ENCODE measurements at places on chromosomes 13 and 19.

GRCh38 chr13:101098873-101099272, 317.4 kb downstream of the NALCN start:
- peak; percentile 2 for DNase-seq

DNA sequence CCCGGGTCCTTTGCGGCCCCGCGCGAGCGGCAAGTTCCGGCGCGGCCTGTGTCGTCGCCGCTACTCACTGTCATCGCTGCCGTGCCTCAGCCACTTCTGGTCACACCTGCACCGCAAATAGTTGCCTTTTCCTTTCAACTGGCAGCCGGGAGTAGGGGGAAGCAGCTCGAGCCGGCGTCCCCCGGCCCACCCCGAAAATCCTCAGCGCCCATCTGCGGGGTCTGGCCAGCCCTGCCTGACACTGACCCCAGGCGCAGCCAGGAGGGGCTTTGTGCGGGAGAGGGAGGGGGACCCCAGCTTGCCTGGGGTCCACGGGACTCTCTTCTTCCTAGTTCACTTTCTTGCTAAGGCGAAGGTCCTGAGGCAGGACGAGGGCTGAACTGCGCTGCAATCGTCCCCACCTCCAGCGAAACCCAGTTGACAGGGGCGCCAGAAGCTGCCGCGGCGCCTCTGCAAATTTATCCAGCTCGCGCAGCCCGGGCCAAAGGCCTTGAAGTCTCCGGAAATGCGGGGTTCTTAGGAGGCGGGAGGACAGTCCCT, 1.7 kb downstream of the PDX1 start:
- peak; percentile 58 for DNase-seq

DNA sequence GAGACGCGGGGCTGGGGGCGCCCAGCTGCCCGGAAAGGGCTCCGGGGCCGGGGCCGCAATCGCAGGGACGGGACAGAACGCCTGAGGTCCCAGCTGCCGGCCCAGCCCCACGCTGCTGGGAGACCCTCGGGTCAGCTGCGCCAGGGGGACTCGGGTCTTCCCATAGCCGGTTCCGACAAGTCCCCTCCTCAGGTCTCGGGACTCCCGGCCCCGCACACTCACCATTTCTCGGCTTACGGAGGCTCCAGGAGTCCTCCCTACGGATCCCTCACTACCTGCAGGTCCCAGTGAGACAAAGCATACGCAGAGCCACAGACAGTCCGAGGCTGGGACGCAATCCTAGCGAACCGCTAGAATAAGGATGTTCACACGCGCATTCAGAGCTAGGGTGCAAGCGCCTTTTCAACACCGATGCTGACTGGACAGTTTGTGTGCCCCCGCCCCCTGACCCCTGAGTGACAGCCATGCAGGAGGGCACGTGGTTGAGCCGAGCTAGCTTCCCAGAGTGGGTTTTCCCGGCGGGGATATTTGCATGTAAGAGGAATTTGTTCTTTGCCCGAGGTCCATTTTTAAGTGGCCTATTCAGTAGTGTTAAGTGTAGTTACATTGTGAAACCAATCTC, 13.6 kb downstream of the ZNF490 start:
- no peak for DNase-seq

- DNase-seq: no peak
Observed at GRCh38 chr13:73672492-73672891, 461.7 kb downstream of the KLF12 start.

DNA sequence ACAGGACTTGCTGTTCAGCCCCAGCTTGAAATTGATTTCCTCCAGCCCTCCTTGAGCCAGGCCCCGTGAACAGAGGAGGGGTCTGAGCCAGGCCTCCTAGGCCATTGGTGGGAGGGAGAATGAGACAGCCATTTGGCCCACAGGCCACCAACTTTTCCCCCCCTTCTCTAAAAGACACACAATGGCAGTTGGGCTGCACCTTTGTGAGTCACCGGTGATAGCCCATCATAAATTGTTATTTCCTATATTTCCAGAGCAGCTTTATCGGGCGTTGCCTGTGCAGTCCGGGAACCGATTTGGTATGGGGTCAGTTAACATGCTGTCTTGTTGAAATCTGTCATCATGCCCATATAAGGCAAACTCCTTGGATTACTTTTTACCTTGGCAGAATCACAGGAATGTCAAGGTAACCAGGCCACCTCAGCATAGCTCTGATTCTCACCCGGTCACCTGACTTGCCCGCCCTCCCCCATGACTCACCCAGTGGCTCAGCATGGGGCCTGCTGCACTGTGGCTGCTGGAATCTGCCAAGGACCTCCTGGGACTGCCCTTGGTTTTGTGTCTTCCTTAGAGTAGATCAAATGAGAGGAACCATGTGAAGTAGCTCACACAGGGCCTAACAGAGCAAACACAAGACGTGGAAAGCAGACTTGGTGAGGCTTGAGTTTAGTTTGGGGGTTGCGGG, 36.1 kb downstream of the ACTN4 start:
- DNase-seq: peak; percentile 93
